ENCODE measurements at places on chromosomes 4 and X.
A peak's percentile ranks its signal among the peaks of the same experiment; 100 is the strongest.

GRCh38 chr4:73006286-73006990, 63.1 kb downstream of the COX18 start:
- DNase-seq: no peak

DNA sequence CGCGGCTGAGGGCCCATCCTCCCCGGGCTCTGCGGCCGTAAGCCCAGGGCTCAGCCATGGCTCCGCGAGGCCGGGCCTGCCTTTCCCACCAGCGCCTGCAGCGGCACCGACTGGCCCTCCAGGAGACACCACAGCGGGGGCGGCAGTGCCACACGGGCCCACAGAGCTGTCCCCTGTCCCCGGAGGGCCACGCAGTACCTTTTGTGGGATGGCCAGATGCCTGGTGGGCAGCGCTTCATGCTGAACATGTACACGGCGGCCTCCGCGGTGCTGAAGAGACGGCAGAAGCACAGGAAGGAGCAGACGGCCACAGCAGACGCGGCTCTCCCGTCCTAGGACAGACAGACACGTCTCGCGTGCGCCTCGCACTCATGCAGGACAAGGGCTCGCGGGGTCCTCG, 50.4 kb downstream of the GAK start:
- no peak for DNase-seq

GRCh38 chr4:76302826-76303438, 3.6 kb upstream of the STBD1 start:
- no peak for DNase-seq

DNA sequence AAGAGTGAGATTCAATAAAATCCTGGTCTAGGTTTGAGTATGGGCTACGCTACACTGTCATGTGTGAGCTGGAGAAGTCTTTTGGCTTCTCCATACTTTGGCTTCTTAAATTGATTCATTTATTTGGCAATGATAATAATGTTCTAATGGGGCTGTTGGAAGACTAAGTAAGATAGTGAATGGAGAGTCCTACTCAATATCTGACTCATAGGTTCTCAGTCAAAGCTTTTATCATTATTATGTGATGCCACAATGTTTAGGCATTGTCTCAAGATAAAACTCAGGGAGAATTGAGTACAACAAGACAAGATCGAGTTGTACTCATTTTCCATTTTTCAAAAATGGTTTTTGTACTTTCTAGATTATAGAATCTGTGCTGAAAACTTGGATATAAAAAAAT, 92.5 kb upstream of the VEGFC start:
- no peak for DNase-seq

DNA sequence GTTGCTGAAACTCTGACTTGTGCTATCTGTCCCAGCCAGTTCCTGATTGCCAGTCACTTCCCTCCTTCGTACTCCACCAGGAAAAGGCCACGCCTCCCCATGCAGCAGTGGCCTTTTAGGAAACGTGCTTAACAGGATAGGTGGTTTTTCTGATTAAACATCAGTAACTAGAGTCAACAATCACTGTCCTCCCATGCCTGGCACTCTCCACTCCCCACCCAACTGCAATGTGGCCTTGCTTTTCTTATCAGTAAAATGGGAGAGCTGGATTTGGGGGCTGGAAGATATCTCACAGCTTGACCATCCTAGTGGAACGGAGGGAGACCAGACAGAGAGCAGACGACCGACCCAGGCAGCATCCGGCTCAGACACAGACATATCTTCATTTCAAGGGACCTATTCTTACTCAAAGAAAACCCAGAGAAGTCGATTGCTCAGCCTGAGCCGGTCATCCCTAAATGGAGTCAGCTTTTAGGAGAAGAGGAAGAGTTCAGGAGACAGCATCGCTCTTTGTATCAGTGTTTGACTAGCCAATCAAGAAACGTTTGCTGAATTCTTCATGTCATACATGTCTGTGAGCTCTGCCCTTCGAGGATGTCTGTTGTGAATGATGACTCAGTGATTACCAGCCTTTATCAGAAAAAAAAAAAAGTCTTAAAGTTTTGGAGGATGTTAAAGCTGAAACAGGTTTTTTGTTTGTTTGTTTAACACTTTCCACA, 12.7 kb upstream of the UBA6 start:
- DNase-seq: no peak

- DNase-seq: no peak
Measured at GRCh38 chr4:168735735-168736134, 238.9 kb downstream of the PALLD start.

DNA sequence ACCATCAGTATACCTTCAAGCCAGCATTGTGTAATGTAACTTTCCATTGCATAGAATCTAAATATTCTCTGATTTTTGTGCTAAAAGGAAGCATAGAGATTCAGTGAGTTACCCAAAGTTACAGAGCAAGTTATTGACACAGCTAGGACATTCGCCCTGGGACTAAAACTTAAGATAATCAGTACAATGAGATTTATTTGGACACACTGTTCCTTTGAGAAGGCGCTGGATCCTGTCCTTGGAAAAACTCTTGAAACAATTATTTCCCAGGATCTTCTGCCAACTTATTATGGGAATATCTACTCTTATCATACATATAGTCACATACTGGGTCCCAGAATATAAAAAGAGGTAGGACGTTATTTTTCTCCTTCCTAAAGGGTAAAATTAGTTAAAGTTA, 392.0 kb downstream of the UBE2NL start:
- no peak for DNase-seq

DNA sequence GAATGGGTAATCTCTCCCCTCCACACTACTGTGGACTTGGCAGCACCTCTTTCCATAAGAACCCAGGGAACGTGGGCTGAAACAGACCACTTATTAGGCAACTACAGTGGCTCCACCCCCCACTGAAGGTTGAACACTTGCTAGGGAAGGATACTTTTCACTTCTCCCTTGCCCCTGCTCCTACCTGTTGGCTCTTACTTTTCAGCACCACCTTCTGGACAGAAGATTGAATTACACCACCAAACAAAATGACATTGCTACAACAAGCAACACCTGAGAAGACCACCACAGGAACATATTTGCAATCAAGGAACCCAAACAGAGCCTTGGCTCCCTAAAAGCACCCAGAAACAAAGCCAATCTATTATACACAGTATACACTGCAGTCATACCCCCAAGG, 132.1 kb upstream of the CXCL13 start:
- no peak for DNase-seq

DNA sequence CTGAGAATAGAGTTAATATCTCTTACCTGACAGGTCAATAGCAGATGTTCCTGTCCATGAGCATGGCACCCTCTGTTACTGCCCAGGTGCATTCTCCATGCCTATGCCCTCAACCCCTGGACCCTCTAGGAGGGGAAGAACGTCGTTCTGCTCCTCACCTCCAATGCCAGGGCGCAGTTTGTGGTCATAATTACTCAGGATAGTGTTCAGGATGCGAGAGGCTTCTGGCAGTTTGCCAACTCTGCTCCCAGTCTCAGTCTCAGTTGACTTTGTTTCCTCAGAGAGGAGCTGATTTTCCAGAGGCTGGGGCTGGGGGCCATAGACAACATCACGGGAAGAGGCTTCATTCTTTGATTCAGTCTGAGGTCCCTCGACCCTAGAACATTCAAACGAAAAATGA, 4.4 kb downstream of the GABRE start:
- DNase-seq: no peak

GRCh38 chr4:82745173-82745842, 53.3 kb downstream of the SCD5 start:
- DNase-seq: no peak

DNA sequence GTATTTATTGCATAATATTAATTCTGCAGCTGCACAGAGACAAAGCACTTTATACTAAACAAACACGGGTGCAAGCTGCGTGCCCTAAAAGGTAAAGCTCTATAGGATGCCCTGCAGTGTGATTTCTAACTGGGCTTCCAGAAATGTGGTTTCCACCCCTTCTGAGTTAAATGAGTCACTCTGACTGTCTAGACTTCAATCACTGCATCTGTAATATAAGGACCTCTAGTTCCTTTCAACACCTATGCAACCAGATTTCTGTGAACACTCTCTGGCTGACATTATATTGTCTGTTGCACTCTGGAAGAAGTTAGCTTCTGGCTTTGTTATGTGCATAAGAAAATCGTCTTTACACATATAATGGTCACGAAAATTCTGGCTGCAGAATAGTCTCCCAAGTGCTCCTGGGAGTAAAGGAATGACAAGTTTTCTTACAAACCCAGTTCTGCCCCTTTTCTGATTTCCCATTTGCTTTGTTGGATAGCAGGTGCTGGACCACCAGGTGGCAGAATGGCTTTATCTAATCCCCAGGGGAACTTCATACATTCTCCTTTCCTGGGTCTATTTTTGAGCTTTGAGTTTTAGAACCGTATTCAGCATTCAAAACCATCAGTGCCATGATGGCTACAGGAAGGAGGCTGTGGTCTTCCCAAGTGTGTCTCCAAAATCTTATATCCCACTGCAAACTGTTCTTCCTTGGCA, 842.2 kb downstream of the STIM2 start:
- DNase-seq: no peak

GRCh38 chr4:68272860-68273259, 27.4 kb upstream of the TMPRSS11B start:
- no peak for DNase-seq

GRCh38 chr4:33334416-33334815, 2614.2 kb downstream of the PCDH7 start:
- no peak for DNase-seq

- DNase-seq: no peak
Measured at GRCh38 chrX:46258356-46258755, 286.9 kb downstream of the ZNF674 start.

GRCh38 chrX:30906726-30907125, 17.7 kb upstream of the TAB3 start:
- no peak for DNase-seq

- DNase-seq: no peak
Measured at GRCh38 chr4:167183036-167183435, 51.3 kb downstream of the SPOCK3 start.

DNA sequence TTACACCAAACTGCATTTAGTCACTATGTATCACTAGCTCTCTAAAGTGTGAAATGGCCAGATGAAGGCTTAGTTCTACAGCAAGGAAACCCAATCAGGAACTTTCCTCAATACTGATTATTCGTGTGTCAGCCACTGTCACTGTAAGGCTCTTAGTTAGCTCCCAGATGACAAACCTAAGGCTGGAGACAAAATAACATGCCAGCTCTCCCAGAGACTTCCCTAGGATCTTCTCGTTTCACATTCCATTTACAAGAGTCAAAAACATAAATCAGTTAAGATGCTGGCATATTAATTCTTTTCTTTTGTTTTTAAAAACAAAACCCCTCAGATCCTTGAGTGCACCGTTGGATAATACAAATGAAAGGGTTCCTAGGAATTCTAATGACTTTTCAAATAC, 88.2 kb upstream of the TFDP3 start:
- no peak for DNase-seq

DNA sequence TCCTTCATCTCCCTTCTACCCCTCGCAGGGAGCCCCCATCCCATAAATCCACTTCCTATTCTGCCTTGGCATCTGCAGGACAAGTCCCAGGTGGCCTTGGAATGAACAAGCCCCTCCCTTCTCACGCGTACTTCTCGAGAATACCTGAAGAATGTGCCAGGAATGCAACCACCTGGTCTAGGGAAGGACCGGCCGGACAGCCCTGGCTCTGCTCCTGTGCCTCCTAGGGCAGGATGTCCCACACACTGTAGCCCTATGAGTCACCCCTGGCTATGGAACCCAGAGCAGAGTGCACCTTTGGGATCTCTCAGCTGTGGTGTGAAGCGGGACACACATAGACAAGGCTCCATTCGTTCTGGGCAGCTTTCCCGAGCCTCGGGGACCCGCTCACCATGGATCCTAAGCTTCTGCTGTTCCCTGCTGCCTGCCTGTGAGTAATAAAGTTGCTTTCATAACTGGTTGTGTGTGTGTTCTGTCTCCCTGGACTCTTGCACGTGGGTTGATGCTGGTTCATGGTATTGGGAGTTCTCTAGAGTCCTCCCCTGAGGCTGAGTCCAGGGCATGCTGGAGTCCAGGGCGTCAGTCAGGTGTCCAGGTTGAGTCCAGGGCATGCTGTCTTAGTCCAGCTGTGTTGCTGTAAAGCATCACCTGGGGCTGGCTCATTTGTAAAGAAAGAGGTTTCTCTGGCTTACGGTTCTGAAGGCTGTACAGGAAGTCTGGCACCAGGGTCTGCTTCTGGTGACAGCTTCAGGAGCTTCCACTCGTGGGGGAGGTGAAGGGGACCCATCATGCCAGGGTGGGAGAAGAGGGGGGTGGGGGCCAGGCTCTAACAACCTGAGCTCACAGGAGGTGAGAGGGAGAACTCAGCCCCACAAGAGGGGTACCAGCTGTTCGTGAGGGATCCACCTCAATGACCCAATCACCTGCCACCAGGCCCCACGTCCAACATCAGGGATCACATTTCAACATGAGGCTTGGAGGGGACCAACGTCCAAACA, 7.4 kb upstream of the PDE6B start:
- no peak for DNase-seq

- peak; percentile 22 for DNase-seq
Measured at GRCh38 chr4:3834663-3835521, 68.7 kb downstream of the ADRA2C start.
